ENCODE measurements at places on chromosomes 2 and 18.

GRCh38 chr2:40450066-40450795 is 1.7 kb downstream of the SLC8A1 start:
- no peak for DNase-seq

GRCh38 chr2:99445065-99445464 is 44.8 kb downstream of the REV1 start:
- no peak for DNase-seq

DNA sequence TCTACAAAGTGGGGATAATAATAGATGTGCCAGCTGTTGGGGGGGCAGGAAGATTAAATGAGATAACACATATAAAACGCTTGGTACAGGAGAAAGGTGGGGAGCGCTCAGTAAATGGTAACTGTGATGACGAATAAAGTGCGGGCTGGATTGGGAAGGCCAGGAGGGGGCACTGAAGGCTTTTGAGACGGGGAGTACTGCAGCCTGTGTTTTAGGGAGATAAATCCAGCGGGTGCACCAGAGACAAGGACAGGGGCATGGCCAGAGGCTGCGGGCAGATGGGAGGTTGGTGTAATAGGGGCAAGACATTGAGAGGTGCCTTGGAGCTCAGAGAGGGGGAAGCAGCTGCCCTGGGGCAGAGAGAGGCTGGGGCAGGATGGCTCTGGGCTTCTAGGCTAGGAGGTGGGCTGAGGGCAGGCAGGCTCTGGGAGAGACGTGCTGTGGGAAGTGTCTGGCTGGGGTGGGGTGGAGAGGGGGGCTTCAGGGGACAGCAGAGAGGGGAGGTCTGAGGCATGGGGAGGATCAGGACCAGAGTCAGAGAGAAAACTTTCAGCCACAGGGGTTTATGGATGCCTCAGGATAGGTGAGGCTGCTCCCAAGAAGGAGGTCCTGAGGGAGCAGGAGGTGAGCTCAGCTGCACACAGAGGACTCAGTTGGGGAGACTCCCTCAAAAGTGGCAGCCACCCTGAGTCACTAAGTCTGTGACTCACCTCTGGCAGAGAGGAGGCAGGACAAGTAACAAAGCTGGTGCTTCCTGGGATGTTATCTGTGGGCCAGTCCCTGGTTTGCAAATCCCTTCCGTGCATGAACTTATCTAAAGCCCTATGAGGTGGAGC is 18.8 kb downstream of the TEX44 start:
- no peak for DNase-seq

DNA sequence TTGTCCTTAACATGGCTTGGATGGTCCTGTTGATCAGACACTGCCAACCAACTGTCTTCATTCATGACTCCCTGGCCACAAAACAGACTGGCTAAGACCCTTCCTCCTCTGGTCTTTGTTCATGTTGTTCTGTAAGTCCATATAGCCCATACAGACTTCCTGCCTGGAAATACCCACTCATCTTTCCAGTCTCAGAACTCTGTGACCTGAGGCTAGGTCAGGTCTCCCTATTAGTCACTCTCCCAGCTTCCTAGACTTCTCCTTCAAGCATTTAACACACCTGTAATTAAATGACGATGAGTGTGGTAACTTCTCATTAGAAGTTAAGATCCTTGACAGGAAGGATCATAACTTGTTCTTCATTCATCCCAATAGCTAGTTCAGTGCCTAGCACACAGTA is 56.3 kb downstream of the CCDC93 start:
- DNase-seq, result no peak

GRCh38 chr2:25816249-25816648 is 62.0 kb downstream of the ASXL2 start:
- no peak for DNase-seq

DNA sequence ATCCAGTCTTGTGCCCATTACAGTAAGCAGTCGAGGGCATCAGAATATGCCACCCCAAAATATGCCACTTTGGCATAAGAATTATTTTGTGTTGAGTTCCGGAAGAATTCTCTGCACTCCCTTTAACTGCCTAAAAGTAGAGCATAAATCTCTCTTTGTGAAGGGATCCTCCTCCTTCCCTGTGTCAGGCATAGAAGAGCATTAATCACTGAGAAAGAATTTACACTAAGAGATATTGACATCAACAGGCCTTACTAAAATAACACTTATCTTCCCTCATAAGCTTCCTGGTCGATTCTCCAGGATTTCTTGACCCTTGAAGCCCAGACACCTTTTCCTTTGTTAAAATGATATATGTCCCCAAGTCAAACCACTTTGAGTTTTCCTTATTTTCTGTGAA is 27.6 kb upstream of the KYNU start:
- DNase-seq, result no peak

- DNase-seq, result no peak
Measured at GRCh38 chr2:159546716-159547430, 69.5 kb downstream of the BAZ2B start.

DNA sequence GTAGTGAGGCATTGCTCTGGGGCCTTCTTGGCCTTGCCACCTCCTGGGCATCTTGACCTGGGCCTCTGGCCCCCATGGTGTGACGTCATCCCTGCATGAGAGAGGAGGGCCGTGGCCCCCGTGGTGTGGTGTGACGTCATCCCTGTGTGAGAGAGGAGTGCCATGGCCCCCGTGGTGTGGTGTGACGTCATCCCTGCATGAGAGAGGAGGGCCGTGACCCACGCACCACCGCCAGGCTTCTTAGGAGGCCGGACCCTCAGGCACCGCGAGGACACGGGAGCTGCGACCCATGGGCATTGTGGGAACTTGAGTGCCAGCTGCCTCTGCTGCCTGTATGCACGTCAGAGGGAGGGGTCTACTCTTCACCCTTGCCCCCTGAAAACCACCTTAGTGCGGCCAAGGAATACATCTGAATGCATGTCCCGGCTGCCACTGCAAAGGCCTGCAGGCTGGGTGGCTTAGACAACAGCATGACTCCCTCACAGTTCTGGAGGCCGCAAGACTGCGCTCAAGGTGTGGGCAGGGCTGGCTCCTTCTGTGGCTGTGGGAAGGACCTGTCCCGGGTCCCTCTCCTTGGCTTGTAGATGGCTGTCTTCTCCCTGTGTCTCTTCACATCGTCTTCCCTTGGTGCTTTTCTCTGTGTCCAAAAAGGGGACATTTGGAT is 20.8 kb upstream of the OTOS start:
- DNase-seq, result no peak

DNA sequence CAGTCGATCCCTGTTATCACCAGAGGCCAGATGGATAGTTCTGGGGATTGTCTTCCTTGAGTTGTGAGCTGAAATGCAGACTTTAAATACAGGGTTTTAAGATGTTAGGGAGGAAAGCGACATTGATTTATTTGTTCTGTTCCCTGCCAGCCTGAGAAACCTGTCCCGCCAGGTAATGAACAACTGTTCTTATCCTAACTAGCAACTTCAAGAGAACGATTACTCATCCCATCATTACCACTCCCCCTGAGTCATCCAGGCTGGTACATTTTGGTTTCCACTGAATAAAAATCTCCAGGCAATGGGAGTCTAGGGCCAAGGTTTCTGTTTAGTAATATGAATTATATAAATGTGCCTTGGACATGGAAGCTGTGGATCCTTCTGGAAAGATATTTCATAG is 131.2 kb downstream of the LYPD6B start:
- no peak for DNase-seq

All from cortex of kidney (tissue), 1 donor.